GM13977 (cell line): ENCODE measurements at places on chromosomes 1 and 21.

DNA sequence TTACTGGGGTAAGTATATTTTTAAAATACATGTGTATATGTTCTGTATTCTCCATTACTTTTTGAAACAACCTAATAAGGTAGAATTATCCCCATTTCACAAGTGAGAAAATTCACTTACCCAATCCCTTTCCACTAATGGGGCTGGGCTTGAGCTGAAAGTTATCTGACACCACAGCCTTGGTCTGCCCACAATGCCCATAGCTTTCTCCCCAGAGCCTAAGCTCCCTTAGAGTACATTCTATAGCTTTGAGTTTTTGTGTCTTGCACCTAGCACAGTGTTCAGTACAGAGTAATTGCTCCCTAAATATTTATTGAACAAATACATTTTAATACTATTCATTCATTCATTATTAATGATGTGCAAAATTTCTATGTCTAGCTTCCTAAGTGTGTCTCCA, 152.7 kb upstream of the RUNX1 start:
- no peak for DNase-seq

- DNase-seq = peak; percentile 42
Observed at GRCh38 chr21:25385911-25386474, 221.3 kb downstream of the MRPL39 start.

DNA sequence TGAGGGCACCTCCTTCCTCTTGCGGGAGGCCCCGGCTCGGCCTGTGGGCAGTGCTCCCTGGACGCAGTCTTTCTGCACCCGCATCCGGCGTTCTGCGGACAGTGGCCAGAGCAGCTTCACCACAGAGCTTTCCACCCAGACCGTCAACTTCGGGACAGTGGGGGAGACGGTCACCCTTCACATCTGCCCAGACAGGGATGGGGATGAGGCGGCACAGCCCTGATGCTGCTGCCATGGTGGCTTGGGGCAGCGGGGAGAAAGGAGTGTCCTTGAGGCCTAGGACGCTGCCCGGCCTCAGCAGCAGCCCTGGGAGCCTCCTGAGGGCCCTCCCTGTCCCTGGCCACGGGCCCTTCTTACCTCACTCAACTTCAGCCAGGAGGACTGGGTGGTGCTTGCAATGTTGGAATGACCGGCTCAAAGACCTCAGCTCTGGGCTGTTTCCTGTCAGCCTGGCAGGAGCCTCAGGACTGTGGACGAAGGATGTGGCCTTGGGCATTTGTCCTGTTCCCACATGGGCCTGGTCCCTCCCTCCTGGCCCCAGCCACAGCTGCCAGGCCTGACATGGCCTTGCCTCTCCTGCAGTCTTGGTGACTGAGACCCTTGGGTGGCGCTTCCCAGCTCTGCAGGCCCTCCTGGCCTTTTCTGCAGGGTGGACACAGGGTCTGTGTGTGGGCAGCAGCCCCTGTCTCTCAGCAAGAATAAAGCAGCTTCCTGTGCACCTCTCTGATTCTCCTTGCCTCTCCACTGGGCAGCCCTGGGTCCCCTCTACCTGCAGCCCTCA, 45.9 kb downstream of the TRIM11 start:
- DNase-seq = no peak

DNA sequence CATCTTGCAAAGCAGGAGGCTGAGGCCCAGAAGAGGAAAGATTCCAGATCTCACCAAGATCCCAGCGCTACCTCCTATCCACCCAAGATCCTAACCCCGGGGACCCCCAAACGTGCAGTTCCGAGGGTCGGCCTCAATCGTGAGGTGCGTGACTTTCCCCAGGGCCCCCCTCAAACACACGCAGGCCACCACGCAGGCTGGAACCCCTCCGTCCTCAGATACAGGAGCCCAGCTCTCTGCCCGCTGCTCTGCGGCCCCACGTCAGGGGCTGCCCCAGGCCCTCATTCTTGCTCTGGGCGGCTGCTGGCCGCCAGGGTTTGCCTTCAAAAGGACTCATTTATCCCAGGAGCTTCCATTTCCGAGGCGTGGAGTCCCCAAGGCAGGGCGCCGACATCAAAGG, 39.9 kb downstream of the KRTAP10-1 start:
- no peak for DNase-seq

GRCh38 chr1:61139775-61140549, 57.6 kb downstream of the NFIA start:
- DNase-seq = no peak

DNA sequence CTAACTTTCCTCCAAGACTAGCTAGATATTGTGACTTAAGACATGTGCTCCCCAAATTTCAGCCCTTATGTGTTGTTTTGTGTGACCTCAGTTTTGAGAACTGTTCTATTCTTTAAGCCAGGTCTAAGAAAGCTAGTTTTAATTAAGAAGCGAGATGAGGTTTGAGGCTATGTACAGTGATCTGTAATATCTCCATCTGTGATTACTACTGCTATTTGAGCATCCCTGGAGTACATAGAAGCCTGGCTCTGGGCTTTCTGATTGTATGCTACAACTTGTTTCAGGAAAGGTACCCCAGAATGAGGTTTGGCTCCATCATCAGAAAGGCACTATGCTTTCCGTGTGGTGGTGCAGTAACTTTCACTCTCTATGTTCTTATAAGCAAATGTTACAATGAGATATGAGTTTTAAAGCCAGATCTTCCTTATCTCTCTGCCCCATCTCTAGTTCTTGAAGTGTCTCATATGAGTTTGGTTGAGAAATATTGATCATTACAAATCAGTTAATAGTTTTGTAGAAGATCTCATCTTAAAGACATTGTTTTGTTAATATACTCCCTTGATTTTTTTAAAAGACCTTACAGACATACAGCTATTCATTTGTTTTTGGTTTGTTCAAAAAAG, 605 bp downstream of the RGS4 start:
- no peak for DNase-seq

GRCh38 chr1:184907500-184907899, 66.8 kb downstream of the NIBAN1 start:
- DNase-seq = no peak

- no peak for DNase-seq
Observed at GRCh38 chr1:41448821-41449220, 35.7 kb downstream of the EDN2 start.

DNA sequence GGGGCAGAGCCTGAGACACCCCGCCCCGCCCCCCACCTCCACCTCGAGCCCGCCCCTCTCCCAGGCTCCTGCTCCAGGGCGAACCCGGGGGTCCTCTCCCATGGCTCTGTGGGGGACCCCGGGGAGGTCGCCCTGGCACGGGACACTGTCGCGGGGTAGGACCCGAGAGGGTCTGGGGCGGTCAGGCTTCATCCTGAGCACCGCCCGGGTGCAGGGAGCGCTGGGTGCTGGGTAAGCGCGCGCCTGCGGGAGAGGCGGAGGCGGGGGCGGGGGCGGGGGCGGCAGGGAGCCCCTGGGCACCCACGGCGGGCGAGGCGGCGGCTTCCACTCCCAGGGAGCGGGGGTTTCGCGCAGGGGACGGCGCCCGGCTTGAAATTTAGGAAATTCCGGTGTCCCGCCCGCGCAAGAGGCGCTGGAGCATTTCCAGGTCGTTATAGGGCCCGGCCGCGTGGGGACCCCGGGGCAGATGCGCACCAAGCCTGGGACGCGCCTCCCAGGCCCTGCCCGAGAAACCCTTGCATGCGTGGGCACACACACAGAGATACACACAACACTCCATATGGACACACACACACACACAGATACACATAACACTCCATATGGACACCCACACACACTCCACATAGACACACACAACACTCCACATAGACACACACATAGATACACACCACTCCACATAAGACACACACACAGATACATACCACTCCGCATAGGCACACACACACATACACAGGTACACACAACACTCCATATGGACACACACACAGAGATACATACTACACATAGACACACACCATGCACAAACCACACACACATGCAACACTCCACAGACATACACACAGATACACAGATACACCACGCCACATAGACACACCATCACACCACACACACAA, 48.7 kb upstream of the SLC19A1 start:
- DNase-seq = peak; percentile 76

DNA sequence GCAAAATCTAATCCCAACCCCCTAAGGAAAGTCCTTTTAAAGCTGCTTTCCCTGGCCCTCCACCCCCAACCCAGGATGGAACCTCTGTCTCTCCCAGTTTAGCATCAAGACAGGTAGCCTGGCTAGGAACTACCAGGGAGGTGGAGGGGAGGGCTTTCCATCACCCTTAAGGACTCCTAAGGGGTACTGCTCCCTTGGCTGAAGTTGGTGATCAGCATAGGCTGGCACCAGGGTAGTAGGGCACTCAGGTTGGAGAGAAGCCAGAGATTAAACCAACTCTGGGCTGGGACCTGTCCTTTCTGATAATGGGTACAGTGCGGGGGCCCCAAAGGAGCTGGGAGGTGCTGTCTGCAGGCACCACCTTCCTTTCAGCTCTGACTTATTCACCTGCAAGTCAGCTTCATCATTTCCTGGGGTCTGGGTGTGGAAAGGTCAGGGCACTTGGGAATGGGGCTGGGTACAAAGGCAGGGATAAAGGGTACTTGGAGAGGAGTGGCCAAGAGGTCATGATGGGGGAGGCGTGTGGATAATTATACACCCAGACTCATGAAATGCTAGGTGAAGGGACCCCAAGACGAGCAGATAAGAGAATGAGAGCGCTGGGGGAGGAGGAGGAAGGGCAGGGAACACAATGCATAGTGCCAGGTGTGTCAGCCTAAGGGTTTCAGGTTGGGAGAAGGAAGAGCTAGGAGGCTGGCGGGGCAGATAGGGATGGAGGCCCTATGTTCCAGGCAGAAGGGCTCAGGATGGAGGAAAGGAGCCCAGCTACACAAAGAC, 1.2 kb downstream of the ARHGEF2 start:
- DNase-seq = no peak

DNA sequence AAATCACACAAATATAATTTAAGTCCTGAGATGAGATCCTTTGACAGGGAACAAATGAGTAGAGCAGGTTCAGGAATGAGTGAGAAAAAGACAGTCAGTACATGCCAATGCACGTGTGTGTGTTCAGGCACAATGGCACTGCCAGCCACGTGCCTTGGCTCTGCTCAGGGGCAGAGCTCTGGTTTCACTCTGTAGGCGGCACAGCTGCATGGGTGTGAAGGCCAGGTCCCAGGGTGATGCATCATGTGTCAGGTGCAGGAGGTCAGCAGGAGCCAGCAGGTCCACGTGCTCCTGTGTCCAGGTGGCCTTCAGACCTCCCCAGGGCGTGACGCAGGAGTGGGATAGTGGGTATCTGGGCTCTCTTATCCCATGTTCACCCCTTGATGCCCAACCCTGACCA, 386.1 kb downstream of the KCNH1 start:
- DNase-seq = no peak

GRCh38 chr1:1014799-1015681, 1.7 kb downstream of the ISG15 start:
- no peak for DNase-seq

DNA sequence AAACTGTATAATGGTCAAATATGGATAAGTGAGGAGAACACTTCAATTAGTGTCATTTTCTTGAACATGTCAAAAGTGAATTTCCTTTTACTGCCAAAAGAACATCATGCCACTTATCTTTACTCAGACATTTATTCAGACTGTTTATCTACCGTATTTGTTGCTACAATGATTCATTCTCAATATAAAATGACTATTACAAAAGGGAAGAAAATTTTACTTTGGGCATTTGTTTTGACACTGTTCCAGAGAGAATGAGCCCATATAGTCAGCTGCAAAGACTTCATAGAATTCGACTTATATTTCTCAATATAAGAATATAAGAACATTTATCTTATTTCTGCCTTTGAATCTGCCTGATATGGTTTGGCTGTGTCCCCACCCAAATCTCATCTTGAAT, 1699.1 kb downstream of the BRINP3 start:
- DNase-seq = no peak

DNA sequence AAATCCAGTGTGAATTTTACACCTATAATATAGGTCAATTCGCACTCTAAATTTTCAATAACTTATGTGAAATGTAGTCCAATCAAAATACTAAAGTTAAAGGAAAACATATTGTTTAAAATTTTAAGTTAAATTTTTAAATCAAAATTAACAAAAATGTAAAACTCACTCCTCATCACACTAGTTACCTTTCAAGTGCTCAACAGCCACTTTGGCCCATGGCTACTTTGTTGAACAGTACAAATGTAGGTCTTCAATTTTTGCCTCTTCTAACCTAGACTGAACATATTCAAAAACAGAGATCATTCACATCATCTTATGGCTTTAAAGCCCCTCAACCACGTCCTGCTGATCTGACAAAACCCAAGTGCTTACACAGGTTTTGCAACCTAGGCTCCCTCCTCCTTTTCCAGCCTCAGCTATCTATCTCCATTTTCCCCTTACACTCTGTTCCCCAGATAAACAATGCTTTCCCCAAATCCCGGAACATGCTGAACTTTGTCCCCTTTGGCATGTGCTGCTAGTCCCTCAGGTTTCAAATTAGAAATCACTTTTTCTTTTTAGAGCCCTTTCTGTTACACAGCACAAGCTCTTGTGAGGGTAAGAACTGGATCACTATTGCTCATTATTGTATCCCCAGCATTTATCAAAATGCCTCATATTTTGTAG, 110.6 kb downstream of the AKT3 start:
- no peak for DNase-seq

DNA sequence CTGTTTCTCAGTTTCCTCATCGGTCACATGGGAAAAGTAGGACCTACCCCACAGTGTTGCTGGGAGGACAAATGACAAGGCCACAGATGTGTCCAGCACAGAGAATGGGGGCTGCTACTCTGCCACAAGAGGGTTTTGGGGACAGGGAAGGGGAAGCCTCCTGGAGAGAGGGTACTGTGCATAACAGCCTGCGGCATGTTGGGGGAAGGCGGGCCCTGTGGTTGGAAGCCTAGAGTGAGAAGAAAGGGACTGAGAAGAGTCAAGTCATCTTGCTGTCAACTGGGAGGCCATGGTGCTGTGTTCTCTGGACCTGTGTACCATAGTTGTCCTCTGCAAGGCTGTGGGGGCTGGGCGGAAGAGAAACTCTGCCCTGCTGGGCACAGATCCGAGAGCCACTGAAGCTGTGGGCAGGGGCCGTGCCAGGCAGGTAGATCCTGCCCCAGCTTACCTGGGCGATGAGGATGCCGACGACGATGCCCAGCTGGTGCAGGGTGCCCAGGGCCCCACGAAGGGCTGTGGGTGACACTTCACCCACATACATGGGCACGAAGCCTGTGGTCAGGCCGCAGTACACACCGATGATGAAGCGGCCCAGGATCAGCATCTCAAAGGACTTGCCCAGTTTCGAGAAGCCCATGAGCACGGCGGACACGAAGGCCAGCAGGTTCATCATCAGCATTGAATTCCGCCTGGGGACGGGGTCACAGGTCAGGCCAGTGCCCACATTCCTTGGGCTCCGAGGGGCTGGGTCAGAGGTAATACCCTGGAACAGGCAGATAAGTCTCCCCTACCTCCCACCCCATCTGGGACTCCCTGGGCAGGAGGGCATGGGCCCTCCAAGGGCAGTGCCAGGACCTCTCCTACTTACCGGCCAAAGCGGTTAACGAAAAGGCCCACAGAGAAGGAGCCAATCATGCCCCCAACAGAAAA, 28.2 kb downstream of the SLC2A1 start:
- DNase-seq = no peak
